ENCODE measurements at places on chromosomes 1 and 21. TPM values are rescaled to one million over a fixed set of nuclear protein-coding genes. Genes with fewer than 3 reads are reported as not detected.

The IRF2BP2 gene
- 42.4 TPM for polyA plus RNA-seq

The THEMIS2 gene
- polyA plus RNA-seq: 16.8 TPM

The TDRD5 gene
- polyA plus RNA-seq: 0.24 TPM

The GPR37L1 gene
- polyA plus RNA-seq: 0.10 TPM
